ENCODE measurements at places on chromosomes 2 and 18.
A peak's percentile ranks its signal among the peaks of the same experiment; 100 is the strongest.

GRCh38 chr2:10417551-10418335 is 30.4 kb downstream of the ODC1 start:
- DNase-seq, result no peak

- DNase-seq, result peak; percentile 10
Measured at GRCh38 chr18:51196118-51196810, 1.2 kb downstream of the MEX3C start.

GRCh38 chr18:3081584-3081991 is 68.6 kb upstream of the LPIN2 start:
- no peak for DNase-seq

DNA sequence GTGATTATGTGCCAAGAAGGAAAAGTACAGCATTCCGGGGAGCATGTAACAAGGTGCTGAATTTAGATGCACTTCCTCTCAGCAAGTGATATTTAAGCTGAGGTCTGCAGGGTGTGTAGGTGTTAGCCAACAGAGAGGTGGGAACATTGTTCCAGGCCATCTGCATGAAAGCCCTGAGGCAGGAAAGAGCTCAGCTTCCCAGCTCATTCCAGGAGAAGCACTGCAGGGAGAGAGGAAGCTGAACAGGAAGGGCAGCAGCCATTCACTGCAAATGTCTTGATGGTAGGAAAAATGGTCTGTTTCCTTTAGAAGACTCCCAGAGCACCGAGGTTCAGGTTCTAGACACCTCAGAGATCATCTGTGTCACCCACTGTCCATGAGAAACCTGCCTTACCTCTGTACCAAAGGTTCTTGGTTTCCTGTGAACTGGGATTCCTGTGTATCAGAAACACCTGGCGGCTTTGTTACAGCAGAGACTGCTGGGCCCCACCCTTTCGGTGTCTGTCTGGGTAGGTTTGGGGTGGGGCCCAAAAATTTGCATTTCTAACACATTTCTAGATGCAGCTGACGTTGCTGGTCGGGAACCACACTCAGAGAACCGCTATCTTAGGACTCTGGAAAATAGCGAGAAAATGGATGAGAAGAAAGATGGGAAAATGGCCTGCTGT is 84.0 kb downstream of the RTN4 start:
- DNase-seq, result no peak

DNA sequence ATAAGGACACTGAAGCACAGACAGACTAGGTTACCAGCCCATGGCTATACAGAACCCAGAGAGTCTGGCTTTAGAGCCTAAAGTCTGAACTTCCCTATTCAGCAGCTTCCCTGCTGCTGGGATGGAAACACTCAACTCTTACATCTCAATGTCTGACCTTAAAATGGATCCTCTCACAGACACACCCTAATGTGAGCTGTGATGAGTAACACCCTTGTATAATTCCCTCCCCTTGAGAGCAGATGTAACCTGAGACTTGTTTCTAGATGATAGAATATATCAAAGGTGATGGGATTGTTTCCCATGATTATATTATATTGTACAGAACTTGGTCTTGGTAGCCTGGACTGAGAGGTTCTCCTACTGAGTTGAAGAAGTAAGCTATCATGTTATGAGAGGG is 577.1 kb upstream of the KLHL29 start:
- no peak for DNase-seq

DNA sequence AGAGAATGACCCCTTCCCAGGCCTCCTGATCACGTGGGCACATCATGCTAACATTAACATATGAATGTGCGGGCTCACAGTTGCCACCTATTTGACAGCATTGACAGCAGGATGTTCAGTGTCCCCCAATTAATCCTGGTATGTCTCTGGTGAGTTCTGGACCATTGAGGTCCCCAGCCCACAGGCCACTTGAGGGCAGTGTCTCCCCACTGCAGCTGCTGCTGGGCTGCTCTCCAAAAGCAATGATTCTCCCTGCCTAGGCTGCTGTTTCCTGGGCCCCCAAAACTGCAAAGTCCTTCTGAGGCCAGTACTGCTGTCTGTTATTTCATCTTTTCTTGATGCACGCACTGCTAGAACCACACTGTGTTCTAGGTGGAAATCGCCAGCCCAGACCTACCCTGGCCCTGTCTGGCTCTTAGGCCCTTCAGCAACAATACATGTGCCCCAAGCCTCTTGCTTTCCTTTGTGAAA is 52.7 kb upstream of the MAPK4 start:
- DNase-seq, result no peak

DNA sequence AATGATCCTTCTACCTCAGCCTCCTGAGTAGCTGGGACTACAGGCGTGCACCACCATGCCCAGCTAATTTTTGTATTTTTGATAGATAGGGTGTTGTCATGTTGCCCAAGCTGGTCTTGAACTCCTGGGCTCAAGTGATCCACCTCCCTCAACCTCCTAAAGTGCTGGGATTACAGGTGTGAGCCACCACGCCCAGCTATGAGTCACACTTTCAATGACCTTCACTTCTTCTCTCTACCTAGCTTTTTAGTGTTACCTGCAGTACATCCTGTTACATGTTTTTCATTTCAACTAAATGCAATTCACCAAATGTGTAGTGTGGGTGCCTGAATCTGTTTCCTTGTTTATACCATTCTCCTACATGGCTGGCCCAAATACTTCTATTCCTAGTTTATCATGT is 64.0 kb downstream of the SLC39A10 start:
- no peak for DNase-seq

- no peak for DNase-seq
Measured at GRCh38 chr2:197059477-197059876, 133.0 kb upstream of the PGAP1 start.

DNA sequence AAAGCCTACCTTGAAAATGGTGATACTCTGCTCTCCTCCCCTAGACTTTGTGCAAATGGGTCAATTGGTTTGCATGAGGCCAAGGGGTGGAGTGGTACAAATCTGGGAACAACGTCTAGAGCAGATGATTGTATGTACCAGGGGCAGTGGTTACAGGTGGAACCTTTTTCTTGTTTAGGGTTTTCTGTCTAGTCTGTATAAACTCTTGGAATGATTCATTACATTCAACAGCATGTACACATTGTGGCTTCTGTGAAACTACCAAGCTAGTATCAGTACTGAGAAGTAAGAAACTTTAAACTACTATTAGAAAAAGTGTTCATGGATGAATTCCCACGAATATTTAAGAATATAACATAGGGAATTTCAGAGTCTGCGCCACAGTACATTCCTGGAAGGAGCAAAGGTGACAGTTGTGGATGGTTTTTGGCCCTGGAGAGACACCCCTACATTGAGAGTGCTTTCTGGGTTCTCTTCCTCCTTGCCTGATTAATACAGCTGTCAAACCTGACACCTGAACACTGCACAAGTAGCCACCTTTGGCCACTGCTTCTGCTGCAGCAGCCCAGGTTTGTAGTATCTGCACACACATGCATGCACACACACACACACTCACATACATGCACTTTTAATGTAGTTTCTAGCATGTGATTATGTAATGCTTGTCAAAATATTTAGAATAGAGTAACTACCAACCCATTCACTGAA is 30.0 kb downstream of the CFAP221 start:
- DNase-seq, result no peak

- no peak for DNase-seq
Measured at GRCh38 chr2:177338177-177338721, 54.3 kb upstream of the AGPS start.

GRCh38 chr2:23703037-23703582 is 223.8 kb downstream of the ATAD2B start:
- no peak for DNase-seq

GRCh38 chr2:202249521-202250253 is 11.3 kb upstream of the SUMO1 start:
- no peak for DNase-seq

DNA sequence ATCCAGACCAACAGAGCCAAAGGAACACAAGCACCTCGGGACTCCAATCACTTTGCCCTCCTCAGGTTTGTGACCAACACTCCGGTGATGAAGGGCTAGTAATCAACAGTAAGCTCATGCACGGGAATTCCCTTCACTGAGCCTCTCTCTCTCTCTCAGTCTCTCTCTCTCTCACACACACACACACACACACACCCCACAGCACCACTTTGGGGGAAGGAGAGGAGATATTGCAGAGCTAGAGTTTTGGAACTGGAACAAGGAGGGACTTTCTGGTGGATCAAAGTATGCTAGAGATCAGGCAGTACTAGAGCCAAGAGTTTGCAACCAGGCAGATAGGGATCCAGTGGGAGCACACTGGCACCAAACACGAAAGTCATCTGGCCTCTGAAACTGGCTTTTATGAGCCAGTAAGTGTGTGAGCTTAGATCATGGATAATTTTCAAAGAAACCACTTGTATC is 98.7 kb downstream of the ANKRD44 start:
- DNase-seq, result peak; percentile 38

- DNase-seq, result no peak
Measured at GRCh38 chr2:237361194-237362004, 52.6 kb downstream of the COL6A3 start.

DNA sequence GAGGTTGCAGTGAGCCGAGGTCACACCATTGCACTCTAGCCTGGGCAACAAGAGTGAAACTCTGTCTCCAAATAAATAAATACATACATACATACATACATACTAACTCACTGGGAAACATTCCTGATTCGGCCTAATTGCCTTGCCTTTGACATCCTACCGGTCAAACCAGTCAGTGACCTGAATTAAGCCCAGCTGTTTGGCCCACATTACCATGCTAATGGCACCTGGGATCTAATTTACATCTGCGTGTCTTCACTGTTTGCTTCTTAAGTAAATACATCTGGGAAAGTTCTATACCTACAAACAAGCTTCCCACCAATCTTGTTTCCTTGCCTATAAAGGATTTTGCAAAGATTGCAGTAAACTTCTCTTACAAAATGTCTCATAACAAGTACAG is 230.2 kb upstream of the ZC3H15 start:
- no peak for DNase-seq

GRCh38 chr2:99032786-99033185 is 96.8 kb upstream of the CRACDL start:
- DNase-seq, result no peak

GRCh38 chr18:25737710-25738311 is 352.6 kb downstream of the SS18 start:
- no peak for DNase-seq
